ENCODE measurements at places on chromosomes 5 and 9.
A peak's percentile ranks its signal among the peaks of the same experiment; 100 is the strongest.

GRCh38 chr5:169298193-169298592 lies 2.7 kb downstream of the SLIT3 start:
- DNase-seq = no peak

DNA sequence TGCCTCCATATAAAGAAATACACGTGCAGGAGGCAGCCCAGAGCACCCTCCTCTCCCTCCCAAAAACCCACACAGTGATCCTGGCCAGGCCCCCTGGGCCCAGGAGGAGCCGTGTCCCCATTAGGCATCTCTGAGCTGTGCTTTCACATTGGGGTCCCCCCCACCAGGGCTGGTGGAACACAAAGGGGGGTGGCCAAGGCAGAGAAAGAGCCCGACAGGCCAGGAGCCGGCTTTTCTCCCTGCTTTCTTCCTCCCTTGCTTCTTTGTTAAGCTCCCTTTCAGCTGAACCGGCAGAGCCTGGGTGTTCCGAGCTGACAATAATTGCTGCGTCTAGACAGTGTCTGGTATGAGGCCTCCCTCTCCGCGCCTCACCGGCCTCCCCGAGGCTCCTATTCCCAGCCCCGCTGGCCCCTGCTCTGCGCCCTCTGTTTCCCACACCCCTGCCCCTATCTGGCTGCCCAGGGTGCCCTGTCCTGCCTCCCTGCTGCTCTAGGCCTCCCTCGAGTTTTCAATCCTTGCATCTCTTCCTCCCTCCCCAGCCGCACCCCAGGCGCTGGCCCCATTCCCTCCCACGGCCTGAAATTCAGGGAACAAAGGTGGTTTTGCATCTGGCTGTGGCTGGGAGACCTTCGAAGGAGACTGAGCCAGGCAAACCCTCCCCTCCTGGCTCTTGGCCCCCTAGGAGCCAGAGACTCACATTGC lies 120.6 kb downstream of the C9orf50 start:
- DNase-seq = no peak

GRCh38 chr5:24767086-24767485 lies 122.3 kb upstream of the CDH10 start:
- DNase-seq = no peak

GRCh38 chr5:32458880-32459495 lies 14.4 kb upstream of the ZFR start:
- no peak for DNase-seq

- no peak for DNase-seq
Observed at GRCh38 chr5:154076240-154076922, 37.6 kb downstream of the MFAP3 start.

DNA sequence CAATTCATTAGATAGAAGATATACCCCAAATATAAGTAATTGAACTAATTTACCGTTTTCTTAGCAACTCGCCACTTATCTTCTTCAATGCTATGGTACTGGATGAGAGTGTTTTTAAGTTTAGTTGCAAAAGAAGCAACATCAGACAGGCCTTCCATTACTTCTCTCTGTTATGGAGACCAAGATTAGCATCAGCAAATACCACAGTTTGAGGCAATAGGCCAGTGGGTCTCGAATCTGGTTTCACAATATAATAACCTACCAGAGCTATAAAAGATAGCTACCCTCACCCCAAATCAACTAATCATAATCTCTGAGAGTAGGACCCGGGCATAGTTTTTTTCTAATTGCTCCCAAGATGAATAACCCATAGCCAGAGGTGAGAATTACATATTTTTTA lies 5.1 kb downstream of the STARD4 start:
- no peak for DNase-seq

DNA sequence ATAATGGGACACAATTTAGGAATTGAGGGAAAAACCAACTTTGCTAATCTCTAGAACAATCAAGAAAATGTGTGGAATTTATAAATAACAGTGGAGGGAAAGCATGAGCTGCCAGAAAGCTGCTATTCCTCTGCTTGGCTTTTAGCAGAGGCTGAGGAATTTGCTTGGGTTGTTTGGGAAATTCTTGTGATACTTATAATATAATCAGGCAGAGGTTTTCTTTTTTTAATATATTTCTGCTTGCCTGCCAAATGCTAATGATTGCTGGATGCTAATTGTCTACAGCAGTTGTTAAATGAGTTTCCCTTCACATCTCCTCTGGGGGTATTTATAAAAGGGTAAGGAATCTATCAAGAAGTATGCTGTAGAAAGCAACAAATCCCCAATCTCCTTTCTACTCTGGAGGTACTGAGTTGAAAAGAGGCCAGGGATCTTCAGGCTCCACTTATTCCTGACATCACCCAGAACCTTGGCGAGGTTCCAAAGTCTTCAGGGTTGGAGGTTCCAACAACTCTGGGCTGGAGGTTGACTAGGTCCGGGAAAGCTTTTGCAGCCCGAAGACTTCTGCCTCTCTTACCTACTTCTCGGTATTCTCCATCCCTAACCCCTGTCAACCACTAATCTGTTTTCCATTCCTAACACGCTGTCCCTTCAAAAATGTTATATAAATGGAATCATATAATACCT lies 60.4 kb upstream of the TMED7 start:
- no peak for DNase-seq

DNA sequence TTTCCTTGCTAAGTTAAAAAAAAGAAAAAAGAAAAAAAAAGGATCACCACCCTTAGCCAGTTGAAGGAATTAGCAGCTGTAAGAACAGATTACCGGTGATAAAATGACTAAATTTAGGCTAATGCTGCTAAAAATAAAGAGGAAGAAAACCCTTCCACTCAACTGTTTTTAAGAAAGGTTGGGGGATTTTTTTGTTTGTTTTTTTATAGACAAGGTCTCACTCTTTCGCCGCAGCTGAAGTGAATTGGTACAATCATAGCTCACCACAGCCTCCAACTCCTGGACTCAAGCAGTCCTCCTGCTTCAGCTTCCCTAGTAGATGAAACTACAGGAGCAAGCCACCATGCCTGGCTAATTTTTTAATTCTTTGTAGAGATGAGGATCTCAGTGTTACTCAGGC lies 101.7 kb downstream of the SNCAIP start:
- DNase-seq = no peak

GRCh38 chr9:101409079-101409477 lies 10.4 kb downstream of the ZNF189 start:
- DNase-seq = no peak

DNA sequence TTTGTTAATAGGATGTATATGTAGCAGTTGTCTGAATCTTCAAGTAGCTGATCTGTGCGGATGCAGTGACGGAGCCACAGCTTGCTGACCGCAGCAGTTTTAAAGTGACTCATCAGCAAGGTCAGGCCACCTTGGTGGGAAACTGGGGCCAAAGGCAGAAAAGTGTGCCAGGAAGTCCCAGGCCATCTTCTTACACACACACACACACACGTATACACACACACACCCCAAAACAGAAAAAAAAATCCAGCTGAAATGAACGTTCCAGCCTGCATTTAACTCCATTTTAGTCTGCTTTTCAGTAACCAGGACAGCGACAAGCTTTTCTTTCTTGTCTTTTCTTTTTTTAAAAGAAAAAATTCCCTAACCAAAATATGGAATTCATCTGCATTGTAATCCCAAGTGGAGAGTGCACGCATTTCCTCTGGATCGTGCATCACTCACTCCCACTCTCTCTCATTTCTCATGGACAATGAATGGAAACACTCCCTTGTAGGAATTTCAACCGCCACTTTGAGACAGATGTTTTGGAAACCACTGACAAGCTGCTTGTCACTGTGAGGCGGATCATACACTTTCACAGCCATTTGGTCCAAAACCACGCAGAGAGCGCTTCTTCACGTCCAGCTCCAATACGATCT lies 103.9 kb downstream of the LHFPL2 start:
- no peak for DNase-seq

GRCh38 chr5:64688965-64689364 lies 1.3 kb upstream of the SHISAL2B start:
- DNase-seq = no peak

GRCh38 chr9:69176471-69177171 lies 2.5 kb downstream of the TJP2 start:
- no peak for DNase-seq

GRCh38 chr9:16571127-16571802 lies 299.2 kb downstream of the BNC2 start:
- no peak for DNase-seq

GRCh38 chr5:149044453-149045088 lies 18.3 kb downstream of the SH3TC2 start:
- DNase-seq = no peak

GRCh38 chr5:122120957-122121356 lies 8.4 kb upstream of the ZNF474 start:
- no peak for DNase-seq

DNA sequence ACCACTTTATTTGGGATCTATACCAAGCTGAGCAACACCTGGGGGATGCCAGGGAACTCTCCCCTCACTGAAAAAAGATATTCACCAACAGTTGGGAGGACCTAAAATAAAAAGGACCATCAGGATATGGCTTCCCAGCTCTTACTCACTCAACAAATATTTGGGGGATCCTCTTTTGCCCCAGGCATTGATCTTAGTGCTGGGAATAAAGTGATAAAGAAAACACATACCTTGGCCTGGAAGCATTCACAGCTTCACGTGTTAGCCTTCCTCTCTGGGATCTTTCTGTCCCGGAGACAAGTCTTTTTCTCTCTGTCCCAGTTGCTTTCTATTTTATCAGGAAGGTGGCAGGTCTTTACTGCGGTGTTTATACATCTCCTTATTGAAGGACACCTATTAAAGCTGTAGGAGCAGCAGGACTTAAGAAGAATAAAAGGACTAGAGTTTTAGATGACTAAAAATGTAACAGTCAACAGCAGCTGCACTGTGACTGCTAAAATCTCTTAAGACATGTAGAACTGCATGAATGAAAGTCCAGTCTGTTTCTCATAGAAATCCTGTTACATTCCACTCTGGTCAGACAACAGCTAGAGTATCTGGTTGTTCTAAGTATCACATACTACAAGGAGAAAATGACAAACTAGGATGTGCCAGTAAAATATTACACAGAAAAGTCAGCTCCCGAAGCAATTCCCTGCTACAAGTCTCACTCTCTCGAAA lies 90.0 kb upstream of the ITGA2 start:
- DNase-seq = no peak

DNA sequence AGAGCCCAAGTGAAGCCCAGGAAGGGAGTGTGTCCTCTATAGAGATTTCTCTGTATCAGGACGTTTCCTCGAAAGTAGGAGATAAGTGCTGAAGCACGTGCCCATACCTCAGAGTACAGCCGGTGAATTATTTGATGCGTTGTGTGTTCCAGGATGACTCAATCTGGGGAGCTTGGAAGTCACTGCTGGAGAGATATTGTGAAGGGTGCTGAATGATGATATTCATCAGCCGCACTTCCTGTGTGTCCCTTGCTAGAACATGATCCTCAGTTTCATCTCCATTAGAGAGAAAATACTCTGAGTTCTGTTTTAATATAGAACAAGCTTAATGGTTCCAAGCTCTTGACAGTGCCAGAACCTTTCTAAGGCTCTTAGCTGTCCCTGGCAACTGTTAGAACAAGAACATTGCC lies 402.3 kb upstream of the ADAMTSL1 start:
- no peak for DNase-seq

DNA sequence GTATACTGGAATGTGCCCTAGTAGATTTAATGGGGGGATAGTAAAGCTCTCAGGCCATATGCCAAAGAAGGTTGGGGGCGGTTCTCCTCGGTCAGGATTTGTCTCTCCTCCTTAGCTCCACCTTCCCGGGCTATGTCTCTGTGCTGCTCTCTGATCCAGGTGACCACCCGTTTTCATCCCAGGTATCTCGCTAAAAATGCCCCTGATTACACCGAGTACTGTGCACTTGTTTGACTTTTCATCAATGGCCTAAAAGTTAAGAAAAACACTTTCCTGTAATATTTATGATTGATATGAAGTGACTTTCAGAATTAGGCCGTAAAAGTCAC lies 724 bp downstream of the NDUFS6 start:
- peak; percentile 26 for DNase-seq
